ENCODE measurements at places on chromosomes 1 and 21.

- no peak for DNase-seq
These were observed 23.7 kb downstream of the UMODL1 start for GRCh38 chr21:42094811-42095210.

DNA sequence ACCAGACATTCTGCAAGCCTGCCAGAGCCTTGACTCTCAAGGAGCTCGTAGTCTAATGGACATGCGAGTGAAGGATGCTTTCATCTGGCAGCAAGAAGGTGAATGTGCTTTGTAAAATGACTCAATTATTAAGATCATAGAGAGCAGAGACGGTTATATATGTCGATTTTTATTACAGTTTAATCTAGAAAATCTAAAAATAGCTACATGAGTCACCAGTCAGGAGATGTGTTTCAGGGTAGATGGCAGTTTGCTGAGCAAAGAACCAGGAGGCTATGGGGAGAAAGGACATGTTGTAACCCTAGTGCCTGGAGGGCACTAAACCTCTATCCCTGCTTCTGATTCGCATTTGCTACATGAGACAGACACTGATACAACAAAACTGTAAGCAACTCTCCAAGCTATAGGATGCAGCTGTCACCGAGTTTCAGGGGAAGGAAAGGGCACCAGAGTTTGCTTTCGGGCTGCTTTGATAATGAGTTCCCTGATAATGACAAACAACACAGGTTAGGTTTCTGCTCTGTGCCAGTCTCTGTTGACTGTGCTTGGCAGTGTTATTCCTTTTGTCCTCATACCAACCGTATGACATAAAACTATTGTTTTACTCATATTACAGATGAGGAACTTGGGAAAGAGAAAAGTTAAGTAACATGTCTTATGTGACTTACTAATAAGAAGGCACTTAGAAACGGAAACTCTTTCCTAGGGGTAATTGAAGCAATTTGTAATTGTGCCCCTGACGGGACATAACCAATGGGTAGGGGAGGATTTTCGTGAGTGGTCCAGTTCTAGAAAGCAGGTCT is 43.2 kb downstream of the C1orf198 start:
- DNase-seq = no peak

DNA sequence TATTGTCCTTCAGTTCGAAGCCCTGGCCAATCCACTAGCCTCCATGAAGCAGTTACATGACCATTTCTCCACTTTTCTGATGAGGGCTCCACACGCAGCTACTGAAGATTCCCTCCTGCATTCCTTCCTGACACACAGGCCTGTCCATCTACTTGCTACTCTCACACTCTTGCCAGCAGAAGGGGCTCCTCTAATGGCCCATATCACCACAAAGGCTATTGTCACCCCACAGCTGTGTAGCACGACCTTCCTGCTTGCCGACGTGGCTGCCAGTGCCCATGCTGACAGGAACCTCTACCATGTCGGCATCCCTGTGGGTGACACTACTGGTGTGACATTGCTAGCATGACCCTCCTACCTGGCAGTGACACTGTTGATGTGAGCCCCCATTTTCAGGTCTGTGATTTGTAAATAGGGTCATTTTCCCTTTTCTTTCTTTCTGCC is 1528.6 kb upstream of the TPTE start:
- no peak for DNase-seq

GRCh38 chr1:220239966-220240365 is 32.3 kb downstream of the RAB3GAP2 start:
- peak; percentile 15 for DNase-seq

DNA sequence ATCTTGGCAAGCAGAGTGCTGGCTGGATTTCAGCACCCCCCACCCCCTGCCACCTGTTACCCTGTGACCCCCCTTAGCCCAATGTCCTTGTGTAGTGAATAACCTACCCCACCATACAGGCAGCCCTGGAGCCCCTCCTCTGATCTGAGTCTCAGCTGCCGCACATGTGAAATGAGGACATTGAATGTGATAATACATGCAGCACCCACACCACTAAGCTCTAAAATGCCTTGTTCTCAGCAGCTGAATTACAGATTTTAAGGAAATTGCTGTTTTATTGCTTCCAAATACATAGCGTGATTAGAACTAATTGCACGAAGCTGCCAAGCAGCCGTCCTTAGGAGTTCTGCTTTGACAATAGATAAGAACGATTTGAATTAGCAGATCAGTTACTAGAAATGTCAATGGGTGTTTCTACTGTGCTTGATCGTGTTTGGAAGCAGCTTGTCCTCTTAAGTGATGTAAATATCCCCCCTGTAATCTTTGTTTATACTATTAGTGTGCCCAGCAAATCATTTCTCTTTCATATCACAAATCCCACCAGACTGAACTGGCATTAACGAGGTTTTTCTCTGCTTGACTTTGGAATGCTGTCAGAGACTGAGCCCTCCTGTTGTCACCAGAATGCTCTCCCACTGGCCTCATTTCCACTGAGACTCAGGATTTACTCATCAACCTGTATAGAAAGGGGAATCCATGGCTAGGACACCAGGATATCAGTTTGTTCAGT is 4.9 kb downstream of the SLAMF8 start:
- DNase-seq = no peak

DNA sequence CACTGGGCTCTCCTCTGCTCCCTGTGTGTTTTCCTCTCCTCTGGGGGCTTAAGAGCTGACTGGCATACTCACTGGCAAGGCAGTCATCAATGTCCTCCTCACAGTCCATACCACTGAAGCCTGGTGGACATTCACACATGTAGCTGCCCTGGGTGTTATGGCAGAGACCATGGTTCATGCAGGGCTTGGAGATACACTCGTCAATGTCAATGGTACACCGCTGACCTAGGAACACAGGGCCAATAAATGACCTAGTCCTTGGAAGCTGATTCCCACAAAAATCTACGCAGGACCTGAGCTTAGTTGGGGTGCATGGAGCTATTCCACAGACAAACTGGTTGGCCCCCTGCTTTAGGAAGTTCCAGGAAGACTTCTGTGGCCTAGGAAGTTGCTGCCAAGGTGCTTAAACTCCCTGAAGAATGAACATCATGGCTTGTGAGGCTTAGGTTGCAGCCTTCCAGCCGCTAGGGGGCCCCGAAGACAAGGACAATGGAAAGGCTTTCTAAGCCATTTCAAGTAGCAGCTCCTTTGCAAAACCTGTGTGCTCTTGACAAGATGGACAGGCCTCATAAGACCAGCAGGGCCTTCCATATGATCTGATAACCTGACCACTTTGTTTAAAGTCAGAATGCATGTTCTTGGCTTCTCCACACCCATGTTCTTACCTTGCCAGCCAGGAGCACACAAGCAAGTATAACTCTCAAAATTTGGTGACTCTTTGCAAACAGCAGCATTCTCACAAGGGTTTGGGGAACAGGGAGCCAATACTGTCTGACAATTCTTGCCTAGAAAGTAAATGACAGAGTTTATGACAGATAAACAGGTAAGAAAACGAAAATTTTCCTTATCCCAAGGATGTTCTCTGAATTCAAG is 52.3 kb upstream of the ADAM30 start:
- DNase-seq = no peak

GRCh38 chr1:214581785-214582184 is 21.2 kb upstream of the CENPF start:
- DNase-seq = no peak

- no peak for DNase-seq
These were observed 240.7 kb downstream of the FOXD2 start for GRCh38 chr1:47678464-47678980.

DNA sequence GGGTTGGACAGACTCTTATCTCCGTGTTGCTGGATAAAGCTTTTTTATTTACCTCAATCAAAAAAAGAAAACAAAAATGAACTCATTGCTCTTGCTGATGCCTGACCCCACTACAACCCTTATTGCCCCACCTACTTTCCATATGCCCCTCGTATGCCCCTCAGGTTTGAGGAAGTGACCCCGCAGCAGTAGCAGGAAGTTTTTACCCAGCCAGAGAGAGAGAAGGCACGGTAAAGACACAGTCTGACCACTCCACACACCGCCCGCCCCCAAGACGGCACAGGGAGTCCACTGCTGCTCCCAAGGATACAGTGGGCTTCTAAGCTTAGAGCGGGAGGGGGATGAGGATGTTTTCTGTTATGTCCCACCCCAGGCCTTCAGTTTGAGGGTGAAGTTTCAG is 9.8 kb downstream of the PLEKHO1 start:
- DNase-seq = no peak

DNA sequence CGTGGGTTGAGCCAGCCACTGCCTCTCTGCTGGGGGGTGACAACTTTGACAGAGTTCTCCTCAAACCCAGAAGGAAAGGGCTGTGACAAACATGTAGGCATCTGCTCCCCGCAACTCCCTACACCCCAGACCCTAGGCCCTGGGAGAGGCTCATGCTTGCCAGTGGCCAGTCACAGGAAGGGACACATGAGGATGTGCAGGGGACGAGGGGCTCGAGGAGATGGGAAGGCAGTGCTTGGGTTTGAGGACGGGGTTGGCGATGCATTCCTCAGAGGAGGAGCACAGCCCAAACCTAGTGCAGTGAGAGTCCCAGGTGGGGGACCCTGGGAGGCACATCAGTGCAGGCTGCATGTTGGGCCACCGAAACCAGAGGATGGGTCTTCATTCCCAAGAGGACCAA is 62.1 kb downstream of the STUM start:
- no peak for DNase-seq

GRCh38 chr1:20152599-20152930 is 13.4 kb downstream of the PLA2G2F start:
- no peak for DNase-seq

DNA sequence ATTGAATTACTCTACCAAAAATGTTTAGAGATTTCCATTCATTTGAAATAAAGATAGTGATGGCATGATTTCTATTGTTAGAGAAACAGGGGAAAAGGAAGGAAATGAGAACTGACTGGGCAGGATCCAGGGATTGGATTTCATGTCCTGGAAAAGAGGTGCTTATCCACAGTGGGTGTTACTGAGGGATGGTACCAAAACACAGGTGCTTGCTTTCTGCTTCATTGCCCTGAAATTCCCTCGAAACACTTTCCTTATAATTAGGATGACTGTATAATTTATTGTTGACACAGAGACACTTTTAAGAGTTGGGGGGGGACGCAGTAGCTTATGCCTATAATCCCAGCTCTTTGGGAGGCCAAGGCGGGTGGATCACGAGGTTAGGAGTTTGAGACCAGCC is 185.0 kb upstream of the KCNK2 start:
- no peak for DNase-seq

DNA sequence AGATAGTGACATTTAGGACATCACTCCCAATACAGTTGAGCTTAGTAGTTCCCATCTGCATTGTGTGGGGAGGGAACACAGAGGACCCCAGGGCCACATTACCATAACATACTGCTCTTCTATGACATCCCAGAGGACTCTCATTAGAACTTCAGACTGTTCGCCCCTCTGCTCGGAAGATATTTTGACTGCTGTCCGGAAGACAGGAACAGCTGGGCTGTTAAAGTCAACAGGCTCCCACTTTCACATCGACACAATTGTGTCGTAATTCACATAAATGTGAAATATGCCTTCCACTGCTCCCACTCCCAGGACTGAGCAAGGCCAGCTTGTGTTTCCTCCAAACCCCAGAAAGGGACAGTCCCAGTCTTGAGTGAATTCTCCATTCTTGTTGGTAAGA is 158.4 kb downstream of the SEC16B start:
- DNase-seq = no peak

DNA sequence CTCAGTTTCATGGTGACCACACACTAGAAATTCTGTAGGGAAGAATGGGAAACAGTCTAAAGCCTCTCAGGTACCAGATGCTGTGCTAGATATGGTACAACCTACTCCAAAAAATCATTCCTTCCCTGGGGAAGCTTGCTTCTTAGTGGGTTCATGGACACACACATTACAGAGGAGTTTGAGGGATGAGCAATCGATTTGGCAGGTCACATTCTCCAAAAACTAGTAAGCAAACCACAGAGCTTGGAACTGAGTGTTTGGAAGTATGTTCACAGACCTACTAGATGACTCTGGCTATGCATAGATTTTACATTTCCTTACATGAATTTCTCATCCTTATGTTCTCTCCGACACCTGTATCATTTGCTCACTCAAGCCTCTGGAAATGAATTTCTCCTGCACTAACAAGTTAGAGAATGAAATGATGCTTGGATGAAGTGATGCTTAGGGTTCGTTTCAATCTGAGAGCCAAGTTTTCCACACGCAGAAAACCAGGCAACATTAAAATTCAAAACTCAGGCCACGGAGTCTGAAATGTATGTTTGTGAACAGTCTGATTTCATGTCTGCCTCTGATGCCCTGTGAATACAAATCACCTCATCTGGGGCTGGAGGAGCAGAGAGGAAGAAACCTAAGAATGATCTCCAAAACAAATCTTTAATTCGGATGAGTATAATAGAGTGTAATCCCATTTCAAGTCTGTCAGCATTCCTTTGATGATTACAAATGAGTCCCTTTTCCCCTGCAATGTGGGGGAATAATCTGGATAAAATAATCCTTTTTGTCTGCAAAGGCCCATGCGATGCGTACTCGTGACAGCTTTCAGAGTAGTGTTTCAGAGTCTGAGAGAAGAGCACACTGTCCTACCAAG is 11.0 kb downstream of the EVA1C start:
- DNase-seq = no peak

- no peak for DNase-seq
These were observed 11.9 kb downstream of the PHTF1 start for GRCh38 chr1:113747376-113747775.

DNA sequence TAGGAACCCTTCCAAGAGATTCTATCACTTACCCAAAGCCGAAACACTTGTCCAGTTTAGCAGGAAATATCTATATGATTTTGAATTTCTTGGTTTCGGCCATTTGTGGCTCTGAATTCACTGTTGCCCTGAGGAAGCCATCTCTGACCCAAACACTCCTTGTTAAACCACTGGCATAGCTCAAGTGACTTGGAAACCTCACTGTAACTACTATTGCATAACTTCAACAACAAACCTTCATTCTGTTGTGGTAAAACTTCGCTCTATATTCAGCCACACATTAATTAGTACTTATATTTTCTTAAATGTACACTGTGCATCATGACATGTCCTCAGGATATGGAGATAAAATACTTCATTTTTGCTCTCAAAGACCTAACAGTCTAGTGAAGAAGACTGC is 63.2 kb downstream of the ST6GALNAC3 start:
- DNase-seq = no peak

GRCh38 chr1:211345719-211346118 is 19.1 kb downstream of the TRAF5 start:
- DNase-seq = no peak

DNA sequence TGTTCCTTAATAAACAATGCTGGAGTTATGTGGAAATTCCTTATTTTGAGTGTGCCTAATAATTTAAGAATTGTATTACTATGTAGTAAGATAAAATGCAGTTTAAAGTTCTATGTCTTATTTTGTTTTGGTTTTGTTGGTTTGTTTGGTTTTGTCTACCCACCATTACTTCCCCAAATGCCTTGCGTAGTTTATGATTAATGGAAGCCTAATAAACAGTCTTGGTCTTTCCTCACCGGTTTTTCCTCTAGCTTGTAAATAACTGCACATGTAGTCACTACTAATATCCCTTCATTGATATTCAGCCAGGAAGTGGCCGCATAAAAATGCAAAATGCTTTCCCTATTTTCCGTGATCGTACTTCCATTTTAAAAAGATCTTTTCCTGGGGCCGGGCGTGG is 2.9 kb downstream of the SDCCAG8 start:
- DNase-seq = no peak

All from NCI-H1048 (cell line).